ENCODE measurements at places on chromosomes 7 and 10.

- no peak for DNase-seq
Observed at GRCh38 chr10:22705527-22705926, 8.9 kb downstream of the PIP4K2A start.

DNA sequence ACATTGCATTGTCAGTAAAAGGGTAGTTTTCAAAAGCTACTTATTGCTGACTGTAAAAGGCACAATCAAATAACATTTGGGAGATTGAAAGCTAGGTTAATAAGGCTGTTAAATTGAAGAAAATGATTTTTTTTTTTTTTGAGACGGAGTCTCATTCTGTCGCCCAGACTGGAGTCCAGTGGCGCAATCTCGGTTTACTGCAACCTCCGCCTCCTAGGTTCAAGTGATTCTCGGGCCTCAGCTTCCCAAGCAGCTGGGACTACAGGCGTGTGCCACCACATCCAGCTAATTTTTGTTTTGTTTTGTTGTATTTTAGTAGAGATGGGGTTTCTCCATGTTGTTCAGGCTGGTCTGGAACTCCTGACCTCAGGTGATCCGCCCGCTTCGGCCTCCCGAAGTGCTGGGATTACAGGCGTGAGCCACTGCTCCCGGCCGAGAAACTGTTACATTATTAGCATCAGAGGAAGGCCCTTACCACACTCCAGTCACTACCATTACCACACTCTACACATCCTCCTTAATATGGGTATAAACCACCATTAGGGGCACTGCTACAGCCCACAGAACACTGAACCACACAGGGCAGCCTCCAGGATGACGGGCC, 1.0 kb downstream of the CYP51A1 start:
- no peak for DNase-seq

DNA sequence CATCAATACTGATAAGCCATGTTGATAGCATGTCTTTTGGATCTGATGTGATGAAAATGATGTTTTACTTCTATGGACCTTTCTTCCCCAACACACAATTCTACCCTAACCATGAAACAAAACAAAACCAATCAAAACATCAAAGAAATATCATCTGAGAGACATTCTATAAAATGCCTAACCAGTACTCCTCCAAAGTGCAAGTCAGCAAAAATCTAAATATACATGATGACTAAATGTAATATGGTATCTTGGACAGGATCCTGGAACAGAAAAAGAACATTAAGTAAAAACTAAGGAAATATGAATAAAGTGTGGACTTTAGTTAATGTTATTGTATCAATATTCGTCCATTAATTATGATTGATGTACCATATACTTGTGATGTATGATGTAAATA, 625.1 kb downstream of the MAGI2 start:
- DNase-seq, result no peak

DNA sequence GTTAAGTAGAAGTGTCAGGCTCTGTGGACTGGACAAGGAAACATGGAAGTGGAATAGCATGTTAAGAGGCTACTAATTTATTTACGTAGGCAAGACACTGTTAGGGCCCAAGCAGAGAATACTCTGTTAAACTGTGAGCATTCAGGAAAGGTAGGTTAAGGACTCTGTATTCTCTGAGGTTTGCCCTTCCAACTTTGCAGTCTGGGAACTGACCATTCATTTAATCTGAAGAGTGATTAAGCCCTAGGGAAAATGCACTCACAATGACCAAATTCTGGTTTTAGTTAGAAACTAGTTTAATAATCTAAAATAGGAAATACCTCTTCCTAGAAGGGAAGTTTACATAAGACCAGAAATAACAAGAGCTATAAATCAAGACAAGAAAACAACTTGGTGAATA, 266.6 kb downstream of the SUGCT start:
- DNase-seq, result no peak

DNA sequence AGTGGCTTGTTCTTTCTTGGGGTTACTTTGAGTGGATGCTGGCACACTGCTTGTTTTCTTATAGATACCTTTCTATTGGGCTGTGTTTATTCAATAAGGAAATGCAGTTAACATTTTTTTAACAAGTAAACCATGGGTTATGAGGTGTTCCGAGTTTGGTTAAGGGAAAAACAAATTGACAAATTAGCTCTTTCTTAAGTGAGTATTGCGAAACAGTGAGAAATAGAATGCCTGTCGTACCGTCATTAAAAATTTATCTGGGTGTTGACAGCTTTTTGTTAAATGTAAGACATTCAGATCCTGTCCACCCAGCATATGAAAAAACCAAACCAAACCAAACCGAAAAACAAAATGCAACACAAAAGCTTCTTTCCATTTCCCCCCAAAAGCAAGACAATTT, 6.2 kb downstream of the CUX1 start:
- DNase-seq, result no peak

Measured in SK-N-SH (cell line).